ENCODE measurements at places on chromosomes 7 and 10.

DNA sequence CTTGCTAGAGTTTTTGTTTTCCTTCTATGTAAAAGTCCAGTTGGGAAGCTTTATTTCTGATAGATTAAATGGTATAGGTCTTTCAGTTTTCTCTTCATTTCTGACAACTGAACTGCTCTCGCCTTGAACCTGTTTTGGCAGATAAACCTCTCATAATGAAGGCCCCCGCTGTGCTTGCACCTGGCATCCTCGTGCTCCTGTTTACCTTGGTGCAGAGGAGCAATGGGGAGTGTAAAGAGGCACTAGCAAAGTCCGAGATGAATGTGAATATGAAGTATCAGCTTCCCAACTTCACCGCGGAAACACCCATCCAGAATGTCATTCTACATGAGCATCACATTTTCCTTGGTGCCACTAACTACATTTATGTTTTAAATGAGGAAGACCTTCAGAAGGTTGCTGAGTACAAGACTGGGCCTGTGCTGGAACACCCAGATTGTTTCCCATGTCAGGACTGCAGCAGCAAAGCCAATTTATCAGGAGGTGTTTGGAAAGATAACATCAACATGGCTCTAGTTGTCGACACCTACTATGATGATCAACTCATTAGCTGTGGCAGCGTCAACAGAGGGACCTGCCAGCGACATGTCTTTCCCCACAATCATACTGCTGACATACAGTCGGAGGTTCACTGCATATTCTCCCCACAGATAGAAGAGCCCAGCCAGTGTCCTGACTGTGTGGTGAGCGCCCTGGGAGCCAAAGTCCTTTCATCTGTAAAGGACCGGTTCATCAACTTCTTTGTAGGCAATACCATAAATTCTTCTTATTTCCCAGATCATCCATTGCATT lies 27.1 kb downstream of the MET start:
- no peak for DNase-seq

- no peak for DNase-seq
These were observed 9.9 kb downstream of the CNPY1 start for GRCh38 chr7:155536451-155536850.

- no peak for DNase-seq
These were observed 40.1 kb downstream of the SEC23IP start for GRCh38 chr10:119932631-119933030.

GRCh38 chr10:43128958-43129706 lies 9.1 kb upstream of the CSGALNACT2 start:
- DNase-seq = no peak

GRCh38 chr7:32257621-32258020 lies 187.4 kb upstream of the PDE1C start:
- DNase-seq = no peak

GRCh38 chr7:130095812-130096211 lies 25.5 kb downstream of the KLHDC10 start:
- DNase-seq = no peak

DNA sequence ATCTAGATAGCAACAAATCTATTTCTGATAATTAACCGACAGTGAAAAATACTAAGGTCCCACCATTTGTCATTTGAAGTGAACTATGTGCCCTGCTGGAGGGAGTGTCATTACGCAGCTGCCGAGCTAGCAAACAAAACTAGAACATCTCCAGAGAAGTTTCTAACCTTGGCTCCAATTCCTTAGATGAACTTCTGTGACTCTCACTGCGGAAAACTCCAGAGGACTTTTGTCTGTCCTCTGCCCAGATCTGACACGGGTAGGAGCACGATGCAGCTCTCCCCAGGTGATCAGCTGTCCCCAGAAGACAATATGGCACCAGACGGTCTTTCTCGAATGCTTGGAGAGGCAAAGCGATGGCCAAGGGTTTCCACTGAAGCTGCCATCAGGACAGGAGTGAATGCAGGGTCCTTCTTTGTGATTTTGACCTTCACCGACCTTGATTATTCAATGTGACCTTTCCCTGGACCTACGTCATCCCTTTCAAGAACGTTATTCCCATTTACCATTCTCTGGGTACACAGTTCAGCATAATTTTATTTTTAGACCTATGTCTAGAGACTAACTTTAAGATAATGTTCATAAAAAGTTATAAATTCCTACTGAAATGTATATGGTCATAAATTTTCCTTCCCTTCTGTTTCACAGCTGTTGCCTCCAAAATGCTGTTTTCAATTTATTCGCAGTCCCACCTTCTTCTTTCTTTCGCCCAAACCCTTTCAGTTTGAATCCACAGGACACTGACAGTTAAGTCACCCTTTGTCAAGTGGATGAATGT lies 116.7 kb upstream of the C7orf33 start:
- DNase-seq = no peak

GRCh38 chr7:140506788-140507464 lies 27.6 kb upstream of the MKRN1 start:
- DNase-seq = peak; percentile 91

DNA sequence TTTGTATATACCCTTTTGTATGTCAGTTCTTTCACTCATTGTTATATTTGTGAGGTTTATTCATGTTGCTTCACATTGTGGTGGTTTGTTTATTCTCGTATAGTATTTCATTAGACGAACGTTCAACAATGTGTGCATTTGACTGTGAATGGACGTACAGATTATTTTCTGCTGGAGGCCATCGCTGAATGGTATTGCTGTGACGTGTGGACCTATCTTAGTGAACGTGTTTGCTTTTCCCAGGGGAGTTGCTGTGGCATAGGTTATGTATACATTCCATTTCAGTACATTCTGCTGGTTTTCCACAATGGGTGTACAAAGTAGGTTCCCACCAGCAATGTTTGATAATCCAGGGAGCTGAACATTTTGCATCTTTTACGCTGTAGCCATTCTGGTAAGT lies 31.1 kb upstream of the PLEKHS1 start:
- DNase-seq = no peak

DNA sequence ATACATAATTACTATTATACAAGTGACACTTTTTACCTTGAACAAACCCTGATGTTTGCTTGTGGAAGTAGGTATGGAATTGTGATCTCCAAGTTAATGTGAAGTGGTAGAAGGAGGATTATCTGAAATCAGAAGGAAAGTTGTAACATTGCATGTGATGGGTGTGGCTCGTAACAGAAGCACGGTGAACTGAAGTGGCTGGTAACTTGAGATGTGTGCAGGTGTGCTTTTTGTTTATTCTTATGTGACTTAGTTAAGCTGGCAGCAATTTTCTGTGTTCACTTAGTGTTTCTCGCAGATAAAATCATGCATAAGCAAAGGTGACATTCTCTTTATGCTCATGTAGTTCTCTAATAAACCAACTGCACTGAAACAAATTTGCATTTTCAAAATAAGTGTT lies 82.3 kb downstream of the ZEB1 start:
- DNase-seq = no peak

DNA sequence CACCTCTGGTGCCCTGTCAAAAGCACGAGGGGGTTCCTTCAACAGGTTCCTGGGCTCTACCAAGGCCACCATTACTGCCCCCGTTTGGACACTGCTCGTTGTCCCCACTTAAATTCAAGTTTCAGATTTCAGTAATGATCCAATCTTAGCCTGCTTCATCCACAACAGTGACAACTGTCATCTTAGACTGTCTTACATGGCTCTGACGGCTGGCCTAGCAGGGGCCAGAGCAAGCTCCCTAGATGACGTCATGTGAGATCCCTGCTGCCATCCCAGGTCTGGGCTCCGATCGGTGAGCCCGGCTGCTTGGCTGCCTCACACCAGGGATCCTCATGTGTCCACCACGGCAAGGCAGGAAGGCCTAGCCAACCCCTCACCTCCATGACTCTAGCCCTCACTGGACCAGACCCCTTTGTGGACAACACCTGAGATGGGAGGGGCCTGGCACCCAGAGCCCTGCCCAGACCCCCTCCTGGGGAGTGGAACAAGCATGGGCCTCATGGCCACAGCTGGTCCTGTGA lies 82.5 kb downstream of the FAM53B start:
- no peak for DNase-seq

DNA sequence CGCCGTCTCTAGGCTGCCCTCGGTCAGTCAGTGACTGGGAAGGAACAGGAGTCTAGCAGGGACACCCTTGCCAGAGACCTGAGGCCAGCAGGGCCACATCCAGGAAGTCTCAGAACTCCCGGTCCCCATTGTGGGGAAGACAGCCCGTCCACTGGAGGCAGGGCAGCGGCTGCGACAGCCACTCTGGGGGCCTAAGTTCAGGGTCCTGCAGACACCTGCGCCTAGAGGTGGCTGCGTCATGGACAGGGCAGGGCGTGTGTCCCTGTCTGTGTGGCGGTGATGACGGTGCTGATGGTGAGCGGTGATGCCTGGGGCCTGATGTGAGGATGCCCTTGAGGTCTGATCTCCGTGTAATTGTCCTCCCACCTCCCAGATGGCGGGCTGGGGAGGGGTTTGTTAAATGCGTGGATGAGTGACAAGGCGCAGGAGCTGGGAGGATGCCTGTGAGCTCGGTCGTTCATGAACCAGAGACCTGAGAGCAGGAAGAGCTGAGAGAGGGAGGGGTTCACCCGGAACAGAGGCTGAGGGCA lies 537.9 kb upstream of the FOXK1 start:
- no peak for DNase-seq

DNA sequence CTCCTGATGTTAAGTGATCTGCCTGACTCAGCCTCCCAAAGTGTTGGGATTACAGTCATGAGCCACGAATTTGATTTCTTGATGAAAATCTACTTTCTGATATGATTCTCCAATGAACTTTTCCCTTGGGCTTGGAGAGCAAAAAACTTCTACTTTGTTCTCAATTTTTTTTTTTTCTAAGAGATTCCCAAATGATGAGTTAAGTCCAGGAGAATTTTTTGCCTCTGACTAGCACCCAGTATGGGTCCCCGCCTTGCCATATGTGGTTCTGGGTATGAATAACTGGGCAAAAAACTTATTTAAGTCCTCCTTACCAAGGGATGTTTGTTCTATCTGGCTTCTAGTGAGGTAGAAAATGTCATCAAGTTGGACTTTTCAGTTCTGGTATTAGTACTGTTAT lies 147.9 kb upstream of the LYZL1 start:
- DNase-seq = no peak

- DNase-seq = no peak
These were observed 45.5 kb upstream of the VKORC1L1 start for GRCh38 chr7:65827366-65827765.

DNA sequence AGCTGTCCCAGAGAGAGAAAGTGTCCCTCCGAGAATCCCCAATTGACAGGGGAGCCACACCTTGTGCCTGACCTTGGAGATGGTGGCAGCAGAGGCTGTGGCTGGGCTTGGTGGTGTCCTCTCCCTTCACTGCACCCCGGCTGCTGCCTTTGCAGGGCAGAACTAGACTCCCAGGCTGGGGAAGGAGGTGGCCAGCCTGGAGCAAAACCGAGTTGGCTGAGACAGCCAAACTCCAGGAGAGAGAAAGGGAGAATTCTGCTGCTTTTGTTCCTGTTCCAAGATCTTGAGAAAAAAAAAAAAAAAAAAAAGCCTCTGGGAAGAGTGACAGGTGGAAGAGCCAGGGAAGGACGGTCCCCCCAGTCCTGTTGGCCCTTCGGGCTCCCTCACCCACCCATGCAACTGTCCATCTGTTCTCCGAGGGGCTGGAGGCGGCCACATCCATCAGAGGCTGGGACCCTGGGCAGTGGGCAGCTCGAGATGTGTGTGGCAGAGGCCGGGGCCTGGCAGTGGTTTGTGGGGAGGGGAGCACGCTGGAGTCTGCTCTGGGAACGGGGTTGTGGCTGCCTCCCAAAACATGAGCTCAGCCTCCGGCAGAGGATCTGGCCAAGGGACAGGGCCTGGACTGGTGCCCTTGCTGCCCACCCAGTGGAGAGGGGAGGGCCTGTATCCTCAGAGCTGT lies 35.5 kb downstream of the CLIP2 start:
- DNase-seq = peak; percentile 70

DNA sequence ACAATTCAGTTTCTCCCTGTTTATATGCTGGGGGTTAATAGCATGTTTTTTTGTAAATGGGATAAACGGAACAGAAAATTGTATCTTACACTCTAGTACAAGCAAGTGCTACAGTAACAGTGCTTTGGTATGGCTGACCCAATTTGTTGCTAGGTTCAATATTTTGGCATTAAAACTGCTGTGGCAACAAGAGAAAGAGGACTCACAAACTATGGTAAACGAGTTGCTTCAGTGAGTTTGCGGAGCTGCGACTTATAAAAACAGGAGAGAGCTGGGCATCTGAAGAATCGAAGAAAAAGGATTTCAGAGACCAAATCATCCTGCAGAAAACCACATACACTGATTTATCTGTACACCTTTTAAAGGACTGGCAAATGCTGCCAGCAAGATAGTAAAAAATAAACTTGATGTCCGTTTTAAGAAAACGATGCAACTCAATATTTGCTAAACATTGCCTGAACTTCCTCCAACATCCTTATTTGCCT lies 2.2 kb downstream of the GLUD1 start:
- DNase-seq = no peak

DNA sequence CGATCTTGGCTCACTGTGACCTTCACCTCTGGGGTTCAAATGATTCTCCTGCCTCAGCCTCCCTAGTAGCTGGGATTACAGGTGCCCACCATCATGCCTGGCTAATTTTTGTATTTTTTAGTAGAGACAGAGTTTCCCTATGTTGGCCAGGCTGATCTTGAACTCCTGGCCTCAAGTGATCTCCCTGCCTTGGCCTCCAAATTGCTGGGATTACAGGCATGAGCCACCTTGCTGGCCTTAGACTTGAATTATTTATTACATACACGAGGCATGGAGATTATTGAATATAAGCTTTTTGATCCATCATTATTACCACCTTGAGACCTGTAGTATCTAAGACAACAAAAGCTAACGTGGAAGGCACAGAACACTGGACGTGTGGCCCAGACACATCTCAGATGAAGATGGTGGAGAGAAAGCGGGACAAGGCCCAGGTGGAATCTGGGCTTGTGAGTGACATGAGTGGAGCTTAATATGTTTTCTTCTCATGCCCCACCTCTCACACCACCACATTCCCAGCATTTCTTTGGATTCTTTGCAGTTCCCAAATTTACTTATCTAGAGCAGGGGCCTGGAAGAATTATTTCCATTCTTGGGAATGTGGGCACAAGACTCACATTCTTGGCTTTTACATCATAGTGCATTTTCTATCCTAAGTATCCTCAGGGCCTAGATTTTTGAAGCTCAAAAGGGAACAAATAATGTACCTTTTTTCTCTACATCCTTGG lies 76.6 kb downstream of the SUGCT start:
- no peak for DNase-seq

DNA sequence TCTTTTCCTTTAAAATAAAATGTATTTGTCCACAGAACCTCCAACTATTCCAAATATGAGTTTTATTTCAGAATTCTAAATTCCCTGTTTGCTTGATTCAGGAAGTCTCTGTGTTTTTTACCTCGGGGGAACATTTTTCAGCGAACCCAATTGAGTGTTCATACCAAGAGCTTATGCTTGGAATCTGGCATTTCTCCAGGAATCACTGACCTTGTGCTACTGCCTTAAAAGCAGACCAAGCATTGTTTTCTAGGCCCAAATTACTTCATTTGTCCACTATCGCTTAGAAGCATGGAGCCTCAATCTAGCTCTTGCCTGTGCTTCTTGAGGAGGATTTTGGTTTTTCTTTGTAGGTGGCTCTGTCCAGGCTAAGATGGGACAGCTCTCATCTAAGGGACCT lies 59.4 kb downstream of the EBLN1 start:
- DNase-seq = no peak

All from sigmoid colon (tissue), 7 donors.